ENCODE measurements at places on chromosomes 2 and 18.

- DNase-seq, result no peak
Observed at GRCh38 chr2:70340075-70340474, 38.2 kb upstream of the FAM136A start.

DNA sequence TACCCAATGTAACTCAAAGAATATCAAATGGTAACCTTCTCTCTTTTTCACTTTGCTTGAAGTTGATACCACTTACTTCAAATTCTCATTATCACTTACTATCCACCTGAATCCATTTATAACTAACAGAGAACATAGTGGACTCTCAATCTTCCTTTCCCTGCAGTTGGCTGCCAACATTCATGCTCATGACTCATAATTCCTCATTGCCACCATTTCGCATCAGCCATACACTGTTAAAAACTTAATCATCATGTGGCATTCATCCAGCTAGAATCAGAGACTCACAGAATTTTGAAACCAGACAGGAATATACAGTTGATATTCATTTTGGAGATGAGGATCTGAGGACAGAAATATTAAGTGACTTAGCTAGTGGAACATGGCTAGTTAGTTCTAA lies 56.8 kb downstream of the SLC4A10 start:
- no peak for DNase-seq

DNA sequence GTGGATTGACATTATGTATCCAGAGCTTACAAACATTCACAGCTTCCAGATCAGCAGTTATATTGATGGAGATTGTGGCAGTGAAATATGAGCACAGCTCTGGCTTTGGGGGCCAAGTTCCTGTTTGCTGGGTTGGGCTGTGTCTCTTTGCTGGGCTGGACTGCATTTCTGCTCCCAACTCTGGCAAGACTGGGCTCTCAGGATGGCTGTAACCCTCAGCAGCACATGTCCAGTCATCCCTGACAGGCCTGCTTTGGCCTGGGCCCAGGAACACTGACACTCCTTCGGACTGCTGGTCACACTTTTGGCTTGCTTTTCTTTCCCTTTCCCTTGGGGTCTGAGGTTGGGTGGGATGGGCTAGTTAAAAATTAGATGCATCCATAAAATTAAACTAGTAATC lies 17.9 kb upstream of the VPS4B start:
- DNase-seq, result no peak

GRCh38 chr2:232532419-232532818 lies 6.5 kb downstream of the CHRND start:
- DNase-seq, result no peak

GRCh38 chr2:109481196-109481555 lies 132.6 kb downstream of the SEPTIN10 start:
- DNase-seq, result no peak

DNA sequence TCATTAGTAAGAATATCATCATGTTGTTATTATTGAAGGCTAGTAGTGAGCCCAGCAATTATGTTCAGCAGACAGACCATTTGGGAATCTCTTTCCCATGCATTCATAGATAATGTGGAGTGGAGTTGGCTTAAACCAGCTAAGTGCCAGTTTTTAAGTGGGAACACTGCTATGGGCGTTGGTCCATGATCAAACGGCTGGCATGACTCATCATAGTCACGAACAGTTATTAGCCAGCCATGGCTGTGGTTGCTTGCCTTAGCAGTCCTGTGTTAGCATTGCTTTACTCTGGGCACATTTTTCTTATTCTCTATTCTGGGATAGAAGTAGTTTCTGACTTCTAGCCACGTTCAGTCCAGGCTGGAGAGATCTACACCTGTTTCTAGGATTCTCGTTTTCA lies 17.7 kb downstream of the EIF4E2 start:
- DNase-seq, result no peak

DNA sequence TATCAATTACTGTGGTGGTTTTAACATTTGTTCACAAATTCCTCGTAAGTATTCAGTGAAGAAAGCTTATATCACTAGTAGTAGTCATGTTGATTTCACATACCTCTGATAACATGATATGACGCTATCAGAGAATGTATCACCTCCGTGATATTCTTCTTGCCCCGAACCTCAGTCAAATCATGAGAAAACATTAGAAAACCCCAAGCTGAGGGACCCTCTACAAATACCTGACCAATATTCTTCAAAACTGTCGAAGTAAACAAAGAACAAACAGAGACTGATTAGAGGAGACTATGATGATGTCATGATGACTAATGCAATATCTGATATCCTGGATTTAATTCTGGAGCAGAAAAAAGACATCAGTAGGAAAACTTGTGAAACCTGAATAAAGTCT lies 85.6 kb upstream of the SPOPL start:
- no peak for DNase-seq

DNA sequence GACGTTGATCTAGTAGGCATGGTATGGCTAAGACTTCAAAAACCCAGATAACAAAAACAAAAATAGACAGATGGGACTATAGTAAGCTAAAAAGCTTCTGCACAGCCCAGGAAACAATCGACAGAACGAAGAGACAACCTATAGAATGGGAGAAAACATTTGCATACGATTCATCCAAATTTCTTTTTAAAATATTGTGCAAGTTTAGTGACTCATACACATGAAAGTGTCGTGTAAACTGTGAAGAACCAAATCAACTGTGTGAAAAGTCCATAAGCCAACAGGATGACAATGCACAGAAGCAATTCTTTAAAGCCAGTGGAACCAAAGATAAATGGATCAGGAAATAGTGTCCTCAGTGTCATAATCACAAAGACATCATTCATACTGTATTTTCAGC lies 671.1 kb downstream of the RNF144A start:
- no peak for DNase-seq

DNA sequence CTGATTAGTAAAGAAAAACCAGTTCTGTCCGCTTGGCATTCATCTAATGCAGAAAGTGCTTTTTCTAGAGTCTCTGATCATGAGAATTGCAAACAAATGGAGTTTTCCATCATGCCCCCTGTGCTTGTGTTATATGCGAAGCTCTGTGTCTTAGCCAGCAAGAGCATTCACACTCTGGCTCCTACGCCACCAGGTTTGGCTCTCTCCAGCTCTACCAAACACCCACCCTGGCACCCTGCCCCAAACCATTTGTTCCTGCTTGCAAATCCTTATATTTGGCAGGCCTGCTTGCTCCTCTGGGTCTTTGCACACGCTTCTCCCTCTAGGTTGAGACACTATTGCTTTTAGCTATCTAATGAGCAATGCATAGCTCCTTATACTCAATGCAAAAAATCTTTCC lies 204.1 kb upstream of the CYRIA start:
- no peak for DNase-seq

DNA sequence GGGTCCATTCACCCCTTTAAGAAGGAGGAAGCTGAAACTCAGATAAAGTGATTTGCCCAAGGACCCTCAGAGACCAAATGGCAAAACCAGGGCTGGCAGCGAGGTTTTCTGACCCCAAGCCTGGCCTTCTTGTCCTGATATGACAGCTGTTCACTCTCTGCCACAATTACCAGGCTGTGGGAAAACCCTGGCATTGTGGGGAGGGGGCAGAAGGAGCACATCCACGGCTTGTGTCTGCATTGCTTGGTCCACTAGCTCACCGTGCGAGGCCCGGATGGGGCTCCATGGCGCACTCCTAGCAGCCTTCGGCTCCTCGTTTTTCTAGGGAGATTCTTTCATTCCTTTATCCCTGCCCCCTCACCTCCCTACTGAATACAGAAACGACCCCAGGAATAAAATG lies 143.4 kb upstream of the SIX2 start:
- DNase-seq, result no peak

DNA sequence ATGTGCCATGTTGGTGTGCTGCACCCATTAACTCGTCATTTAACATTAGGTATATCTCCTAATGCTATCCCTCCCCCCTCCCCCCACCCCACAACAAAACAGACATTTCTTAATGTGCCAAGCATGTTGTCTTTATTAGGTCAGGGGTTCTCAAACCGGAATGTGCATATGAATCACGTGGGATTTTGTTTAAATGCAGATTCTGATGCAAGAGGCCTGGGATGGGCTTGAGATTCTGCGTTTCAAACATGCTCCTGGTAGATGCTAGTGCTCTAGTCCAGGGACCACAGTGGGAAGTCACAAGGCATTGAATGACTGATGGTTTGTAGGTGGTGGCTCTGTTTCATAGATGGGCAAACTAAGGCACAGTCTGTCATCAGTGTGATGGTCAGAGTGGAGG lies 184.7 kb downstream of the SMAD7 start:
- no peak for DNase-seq

GRCh38 chr2:174335988-174336500 lies 1.3 kb downstream of the SP9 start:
- DNase-seq, result no peak

- DNase-seq, result no peak
Observed at GRCh38 chr2:65309699-65310098, 82.1 kb downstream of the ACTR2 start.

DNA sequence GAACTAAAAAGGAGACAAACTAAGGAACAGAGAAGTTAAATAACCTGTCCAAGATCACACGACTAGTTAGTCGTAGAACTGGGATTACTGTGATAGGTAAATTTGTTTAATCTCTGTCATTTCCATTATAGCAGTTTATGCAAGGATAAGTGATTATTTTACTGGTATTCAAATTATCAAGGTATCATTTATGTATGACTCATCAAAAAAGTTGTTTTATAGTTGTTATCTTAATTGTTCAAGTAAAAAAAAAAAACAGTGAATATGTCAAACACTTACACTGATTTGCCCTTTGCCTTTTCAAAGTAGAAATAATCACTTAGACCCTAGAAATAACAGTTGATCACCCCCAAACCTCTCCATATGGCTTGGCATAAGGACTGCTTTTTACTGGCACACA lies 173.6 kb downstream of the RIT2 start:
- no peak for DNase-seq

DNA sequence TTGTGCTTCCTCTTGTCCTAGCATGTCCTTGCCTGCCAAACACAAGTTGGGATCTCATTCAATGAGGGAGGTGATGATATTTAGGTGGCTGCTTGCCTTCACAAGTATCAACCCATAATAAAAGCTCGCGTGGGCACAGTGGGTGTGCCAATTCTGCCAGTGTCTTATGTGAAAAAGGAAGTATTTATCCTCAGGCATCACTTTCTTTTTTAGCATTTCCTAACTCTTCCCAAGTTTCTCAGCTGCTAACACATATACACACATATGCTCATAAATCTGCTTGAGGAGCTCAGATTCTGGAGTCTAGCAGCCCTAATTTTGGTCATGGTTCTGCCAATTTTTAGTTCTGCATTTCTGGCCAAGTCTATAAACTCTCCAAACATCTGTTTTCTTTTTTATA lies 319.5 kb upstream of the HNMT start:
- DNase-seq, result no peak

GRCh38 chr2:101064505-101064867 lies 62.4 kb downstream of the RPL31 start:
- no peak for DNase-seq

DNA sequence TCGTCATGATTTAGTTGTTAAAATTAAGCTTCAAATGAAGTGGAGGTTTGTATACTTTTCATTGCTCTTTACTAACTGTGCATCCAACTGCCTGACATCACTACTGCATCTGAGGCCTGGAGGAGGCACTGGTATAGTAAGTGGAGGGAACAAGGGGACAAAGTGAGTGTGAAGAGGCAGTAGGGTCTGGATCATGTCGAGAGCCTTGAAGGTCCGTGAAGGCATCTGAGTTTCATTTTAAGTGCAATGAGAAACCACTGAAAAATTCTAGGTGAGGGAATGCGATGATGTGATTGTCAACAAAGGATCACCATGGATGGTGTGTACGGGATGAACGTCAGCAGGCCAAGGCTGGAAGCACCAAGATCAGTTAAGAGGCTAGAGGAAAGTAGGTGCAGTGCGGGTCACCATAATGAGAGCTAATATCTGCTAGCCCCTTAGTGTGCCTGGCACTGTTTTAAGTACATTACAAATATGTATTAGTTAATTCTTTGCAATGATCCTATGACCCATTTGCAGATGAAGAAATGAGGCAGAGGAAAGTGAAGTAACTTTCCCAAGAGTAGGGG lies 96.1 kb downstream of the CABYR start:
- no peak for DNase-seq

DNA sequence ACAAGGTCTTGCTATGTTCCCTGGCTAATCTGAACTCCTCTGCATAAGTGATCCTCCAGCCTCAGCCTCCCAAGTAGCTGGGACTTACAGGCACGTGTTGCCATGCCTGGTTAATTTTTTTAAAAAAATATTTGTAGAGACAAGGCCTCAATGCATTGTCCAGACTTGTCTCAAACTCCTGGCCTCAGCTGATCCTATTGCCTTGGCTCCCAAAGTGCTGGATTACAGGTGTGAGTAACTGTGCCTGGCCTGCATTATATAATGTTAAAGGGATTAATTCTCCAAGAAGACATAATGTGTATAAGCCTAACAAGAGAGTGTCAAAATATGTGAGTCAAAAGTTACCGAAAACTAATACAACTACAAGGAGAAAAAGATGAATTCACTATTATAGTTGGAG lies 32.2 kb downstream of the BUB1 start:
- DNase-seq, result no peak

DNA sequence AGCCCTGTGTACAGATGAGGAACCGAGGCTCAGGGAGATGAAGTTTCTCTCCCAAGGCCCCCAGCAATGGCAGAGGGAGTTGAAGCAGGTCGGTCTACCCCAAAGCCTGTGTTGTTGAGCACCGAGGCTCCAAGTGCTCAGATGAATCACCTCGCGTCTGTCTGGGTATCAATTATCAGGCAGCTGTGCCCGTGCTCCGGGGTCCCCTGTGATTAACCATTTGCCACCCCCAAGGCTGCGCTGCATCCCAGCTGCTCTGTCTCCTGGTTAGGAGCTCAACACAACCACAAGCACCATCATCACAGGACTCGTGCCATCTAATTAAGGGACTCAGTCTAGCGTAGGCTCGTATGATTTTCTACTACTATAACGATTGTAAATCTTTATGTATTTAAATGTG lies 27.1 kb downstream of the LIPG start:
- DNase-seq, result no peak

DNA sequence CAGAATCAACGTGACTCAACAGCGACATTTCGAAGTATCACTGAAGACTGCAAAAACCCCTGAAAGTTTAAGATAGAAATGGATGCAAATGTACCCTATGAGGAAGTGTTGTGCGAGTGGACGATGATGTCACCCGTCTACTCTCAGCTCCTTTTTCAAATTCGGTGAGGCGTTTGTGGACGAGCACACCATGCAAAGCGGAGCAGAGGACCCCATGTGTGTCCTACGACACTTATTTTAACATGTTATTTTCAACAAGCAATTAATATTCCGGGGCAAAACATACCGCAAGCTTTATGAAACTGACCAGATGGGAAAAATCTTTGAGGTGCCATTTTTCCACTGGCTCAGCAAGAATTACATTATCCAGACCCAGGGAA lies 2.0 kb downstream of the PXDN start:
- DNase-seq, result no peak

GRCh38 chr2:203997980-203998809 lies 61.6 kb downstream of the ICOS start:
- no peak for DNase-seq

GRCh38 chr2:123453772-123454171 lies 571.3 kb upstream of the CNTNAP5 start:
- DNase-seq, result no peak

DNA sequence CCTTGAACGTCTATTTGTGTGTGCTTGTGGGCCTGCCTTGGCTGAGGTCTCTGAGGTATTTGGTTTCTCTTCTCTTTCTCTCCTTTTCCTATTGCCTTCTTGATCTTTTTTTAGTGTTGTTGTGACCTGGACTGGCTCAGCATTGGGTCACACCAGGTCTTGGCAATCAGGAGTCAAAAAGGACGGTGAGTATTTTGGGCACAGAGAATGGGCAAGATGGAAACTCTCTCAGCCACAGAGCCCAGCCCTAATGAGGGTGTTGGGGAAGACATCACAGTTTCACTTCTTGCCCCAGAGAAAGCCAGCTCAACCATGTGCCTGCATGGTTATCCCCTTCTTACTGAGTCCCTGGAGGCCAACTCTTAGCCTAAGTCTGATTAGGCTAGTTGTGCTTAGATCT lies 13.7 kb upstream of the INO80C start:
- DNase-seq, result no peak
